ELF-1 (cell line): ENCODE measurements at places on chromosomes 7 and 10.

- no peak for DNase-seq
Observed at GRCh38 chr7:121235201-121235600, 93.6 kb upstream of the WNT16 start.

DNA sequence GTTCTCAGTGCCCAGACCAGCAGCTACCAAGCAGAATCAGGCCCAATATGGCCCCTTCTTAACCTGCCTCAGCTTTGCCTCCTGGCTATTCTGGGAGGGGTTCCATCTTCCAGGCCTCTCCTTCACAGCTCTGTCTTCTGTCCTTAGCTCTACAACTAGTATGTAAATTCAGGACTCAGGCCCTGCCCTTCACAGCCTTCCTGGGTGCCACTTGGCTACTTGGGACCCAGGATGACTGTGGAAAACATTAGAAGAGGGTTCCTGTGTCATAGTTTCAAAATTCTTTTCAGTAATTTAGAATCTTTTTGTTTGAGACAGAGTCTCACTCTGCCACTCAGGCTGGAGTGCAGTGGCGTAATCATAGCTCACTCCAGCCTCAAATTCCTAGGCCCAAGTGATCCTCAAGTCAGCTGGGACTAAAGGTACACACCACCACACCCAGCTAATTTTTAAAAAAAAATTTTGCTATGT lies 33.2 kb upstream of the PAPSS2 start:
- peak; percentile 87 for DNase-seq

DNA sequence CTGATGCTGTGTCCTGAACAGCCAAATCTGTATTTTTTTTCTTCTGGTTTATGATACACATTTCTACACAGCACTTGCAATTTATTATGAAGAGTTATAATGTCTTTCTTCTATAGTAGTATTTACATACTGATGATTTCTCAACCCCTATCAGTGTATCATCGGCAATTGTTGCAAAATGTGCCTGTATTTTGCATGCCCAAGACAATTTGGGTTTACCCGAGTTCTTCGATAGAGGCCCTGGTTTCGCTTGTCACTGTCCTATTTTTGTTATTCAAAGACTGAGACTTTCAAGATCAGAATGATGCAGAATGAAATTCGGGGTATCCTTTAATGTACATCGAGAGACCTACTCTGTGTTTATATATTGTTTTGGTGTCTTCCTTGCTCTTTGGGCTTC lies 184.5 kb upstream of the PRSS58 start:
- no peak for DNase-seq

DNA sequence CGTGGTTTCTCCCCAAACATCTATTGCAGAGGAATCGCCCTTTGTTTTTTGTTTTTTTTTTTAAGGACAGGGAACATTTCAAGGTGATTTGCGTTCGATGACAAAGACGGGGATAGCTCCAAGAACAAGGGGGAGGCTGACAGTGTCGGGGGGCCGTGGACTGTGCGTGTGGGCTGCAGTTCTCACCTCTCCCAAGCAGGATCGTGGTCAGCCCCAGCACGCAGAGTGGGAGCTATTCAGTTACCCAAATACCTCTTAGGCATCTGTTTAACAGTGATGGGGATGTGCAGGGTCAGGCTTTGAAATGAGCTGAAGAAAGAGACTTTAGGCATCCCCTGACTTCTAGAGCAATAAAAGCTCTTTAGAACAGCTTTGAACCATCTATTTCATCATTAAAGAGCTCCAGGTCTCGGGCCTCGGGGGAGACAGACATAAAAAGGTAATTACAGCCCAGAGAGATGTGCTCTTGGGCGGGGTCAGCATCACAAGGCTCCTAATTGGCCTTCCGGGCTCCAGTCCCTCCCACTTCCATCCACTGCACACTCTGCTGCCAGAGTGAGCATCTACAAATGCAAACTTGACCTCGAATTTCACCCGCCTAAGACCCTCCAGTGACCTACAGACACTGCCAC lies 97.3 kb downstream of the MYL10 start:
- DNase-seq, result peak; percentile 53

GRCh38 chr10:63579371-63580014 lies 58.3 kb downstream of the REEP3 start:
- no peak for DNase-seq

GRCh38 chr10:51642581-51642980 lies 56.8 kb downstream of the CSTF2T start:
- no peak for DNase-seq

DNA sequence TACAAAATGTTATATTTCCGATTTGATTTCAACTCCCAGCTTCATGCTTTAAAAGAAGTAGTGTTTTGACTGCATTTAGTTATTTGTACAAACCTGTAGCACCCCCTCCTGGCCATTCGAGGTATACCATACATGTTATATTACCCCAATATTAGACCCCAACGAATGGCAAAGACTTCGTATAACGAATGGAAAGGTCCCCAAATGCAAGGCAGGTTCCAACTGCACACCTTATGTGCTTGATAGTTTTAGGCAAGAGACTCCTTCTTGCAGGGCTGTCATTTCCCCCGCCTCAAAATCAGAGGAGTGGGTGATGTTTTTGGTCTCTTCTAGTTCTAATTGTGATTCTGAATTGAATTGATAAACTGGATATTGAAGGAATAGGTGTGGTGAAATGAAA lies 101.1 kb upstream of the TARP start:
- DNase-seq, result no peak

DNA sequence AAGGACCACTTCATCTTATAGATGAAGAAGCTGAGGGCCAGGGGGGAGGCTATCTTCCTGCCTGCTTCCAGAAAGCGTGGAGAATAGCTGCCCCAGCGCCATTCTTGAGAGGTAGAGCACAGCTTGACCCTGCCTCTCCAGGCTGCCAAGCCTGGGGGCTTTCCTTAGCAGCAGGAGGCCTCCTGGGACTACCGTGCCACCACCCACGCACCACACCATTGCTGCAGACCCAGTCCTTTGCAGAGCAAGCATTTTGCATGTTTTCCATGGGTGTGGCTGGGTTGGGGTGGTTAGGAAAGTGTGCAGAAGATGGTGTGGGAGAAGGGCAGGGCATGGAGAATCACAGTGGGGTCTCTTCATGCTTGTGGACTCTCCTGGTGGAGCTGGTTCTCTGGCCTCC lies 64.9 kb downstream of the TBXAS1 start:
- no peak for DNase-seq

DNA sequence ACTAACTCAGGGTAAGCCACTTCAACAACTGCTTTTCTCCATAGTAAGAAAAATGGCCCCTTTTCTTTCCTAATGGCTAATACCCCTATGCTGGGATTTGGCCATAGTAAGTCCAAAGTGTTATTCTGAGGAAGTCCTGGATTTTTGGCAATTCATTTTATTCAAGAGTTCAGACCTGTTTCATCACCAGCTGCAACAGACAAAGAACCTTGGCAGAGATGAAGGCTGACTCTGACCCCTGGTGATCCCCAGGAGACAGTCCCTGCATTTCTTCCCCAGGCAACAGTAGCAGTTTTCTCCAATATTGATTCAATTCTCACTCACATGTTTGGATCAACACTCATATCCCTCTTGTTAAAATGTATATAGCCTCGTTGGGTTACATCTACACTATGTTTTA lies 145.2 kb downstream of the RNF133 start:
- no peak for DNase-seq

DNA sequence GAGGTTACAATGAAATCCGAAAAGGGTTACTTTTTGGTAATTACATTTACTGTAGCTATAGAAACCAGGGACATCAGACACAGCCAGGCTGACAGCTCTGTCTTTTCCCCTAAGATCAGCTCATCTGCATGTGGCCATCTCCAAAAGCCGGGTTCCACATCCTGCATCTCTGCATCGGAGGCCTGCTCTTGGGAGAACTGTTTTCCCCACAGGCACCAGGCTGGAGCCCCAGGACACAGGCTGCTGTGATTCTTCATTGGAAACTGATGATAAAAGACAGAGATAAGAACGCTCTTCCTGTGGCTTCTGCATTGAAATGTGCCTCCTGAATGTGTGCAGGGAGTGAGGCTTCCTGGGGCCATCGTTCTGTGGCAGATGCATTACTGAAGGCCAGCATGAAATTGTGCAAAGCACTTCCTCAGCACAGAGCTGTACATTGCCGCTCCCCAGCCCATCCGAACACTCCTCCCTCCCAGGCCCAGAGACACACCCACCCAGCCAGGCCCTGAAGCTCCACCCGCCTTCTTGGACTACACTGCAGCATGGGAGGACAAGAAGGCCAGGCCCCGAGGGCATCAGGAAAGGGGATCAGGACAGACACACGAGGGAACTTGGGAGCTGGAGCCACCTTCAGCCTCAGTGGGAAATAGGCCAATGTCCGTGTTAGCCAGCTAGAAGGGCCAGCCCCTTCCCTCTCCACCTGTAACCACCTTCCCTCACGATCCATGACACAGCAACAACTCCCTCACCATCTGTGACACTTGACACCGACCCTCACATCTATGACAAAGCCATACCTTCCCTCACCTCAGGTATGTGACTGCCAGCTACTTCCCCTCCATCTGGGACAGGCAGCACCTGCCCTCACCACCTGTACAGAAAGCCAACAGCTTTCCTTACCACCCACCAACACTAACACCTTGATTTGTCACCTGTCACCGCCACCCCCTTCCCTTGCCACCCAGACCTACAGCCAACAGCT lies 113.2 kb downstream of the GRID1 start:
- DNase-seq, result peak; percentile 56

- no peak for DNase-seq
Observed at GRCh38 chr10:113007821-113008220, 57.8 kb downstream of the TCF7L2 start.

DNA sequence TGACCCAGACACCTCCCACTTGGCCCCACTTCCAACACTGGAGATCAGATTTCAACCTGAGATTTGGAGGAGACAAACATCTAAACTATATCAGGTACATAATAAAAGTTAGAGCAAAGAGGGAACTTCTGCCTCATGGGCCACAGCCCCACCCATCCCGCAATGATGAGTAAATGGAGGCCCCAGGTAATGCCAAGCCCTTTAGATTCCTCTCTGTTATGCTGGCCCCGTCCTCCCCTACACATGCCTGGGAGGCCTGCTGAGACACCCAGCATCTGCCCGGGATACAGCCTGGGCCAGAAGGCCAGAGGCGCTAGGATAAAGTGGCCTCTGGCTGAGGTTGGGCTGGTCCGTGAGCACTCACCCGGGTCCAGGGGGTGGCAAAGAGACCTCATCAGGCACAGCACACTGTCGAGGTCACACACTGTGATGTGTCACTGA lies 185.5 kb upstream of the SH2B2 start:
- DNase-seq, result no peak

DNA sequence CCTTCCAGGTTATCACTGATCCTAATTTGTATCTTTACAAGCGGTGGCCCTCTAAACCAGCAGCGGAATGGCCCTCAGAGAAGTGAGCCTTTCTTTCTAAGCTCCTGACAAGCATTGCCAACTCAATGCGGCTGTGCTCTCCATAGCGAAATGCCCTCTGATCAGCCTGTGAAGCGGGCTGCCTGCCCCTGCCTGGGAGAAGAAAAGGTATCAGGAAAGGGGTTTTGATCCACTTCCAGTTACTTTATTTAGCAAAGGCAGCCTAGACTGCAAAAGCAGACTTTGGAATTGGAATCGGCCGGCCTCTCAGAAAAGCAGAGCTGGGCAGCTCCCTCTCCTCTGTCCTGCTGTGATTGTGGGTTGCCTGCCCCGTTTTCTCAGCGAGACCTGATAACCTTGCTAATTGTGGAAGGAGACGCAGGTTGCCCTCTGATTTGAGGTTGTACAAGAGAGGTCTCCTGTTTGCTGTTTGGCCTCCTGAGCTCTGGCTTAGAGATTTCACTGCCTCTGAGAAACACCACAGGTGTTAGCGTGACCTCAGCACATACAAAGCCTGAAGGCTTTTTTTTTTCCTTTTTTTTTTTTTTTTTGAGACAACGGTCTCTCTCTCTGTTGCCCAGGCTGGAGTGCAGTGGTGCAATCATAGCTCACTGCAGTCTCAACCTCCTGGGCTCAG lies 53.9 kb upstream of the SH2B2 start:
- DNase-seq, result no peak

GRCh38 chr7:36707465-36707864 lies 16.8 kb downstream of the AOAH start:
- no peak for DNase-seq

DNA sequence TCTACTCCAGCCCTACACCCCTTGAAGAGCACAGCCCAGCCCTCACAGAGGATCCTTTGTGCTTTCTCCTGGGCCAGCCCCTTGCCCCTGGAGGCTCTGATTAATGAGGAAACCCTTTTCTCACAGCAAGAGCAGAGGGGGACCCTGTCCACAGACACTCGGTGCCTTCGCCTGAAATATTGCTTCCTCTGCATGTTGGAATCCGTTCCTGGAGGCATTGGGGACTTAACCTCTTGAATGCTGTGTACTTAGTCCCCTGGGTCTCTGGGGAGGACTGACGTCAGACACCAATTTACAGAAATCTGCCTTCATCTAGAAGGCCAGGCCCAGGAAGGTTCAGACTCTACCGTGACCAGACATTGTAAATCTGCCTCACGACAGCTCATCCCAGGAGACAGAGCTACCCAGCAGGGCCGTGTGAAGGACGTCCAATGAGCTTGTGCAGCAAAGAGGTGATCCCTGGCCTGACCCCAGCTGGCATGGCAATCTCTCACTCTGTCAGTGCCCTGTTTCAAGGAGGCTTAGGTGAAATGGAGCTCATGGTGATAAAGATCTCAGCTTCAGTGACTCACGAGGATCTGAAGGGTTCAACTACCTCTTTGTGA lies 8.1 kb upstream of the TMEM72 start:
- peak; percentile 75 for DNase-seq

DNA sequence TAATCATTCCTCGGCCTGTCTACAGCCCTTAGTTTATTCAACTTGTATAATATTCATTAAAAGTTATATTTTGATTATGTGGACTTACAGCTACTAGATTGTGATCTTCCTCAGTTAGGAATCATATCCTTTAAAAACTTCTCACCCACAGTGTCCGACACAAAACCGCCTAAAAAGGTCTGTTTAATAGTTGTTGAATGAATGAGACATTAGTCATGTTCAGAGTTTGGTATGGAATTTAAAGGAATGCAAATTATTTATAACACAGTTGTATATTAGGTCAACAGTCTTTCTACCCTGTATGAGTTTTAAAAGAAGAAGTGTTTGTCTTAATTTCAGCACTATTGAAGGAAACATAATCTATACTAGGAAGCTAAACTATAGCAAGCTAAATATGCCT lies 390.0 kb downstream of the ARL4A start:
- no peak for DNase-seq

- no peak for DNase-seq
Observed at GRCh38 chr7:22319424-22320403, 37.2 kb downstream of the RAPGEF5 start.

DNA sequence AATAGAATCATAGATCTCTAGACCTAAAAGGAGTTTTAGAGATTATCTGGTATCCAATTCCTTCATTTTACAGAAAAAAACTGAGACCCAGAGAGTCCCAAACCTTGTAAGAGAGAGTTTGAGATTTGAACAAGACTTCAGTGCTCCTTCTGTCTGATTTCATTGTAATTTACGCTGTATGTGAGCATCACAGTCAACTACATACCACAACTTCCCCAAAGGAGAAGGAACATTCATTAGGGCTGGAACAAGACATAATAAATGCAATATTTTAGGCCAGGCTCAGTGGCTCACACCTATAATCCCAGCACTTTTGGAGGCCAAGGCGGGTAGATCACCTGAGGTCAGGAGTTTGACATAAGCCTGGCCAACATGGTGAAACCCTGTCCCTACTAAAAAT lies 17.3 kb upstream of the PRKAR2B start:
- DNase-seq, result no peak

- DNase-seq, result peak; percentile 50
Observed at GRCh38 chr10:114332301-114333192, 71.8 kb downstream of the AFAP1L2 start.

GRCh38 chr10:31749301-31749700 lies 179.3 kb downstream of the ARHGAP12 start:
- no peak for DNase-seq
